Activated T-cell treated with anti-CD3 and anti-CD28 coated beads for 4 hours (primary cell): ENCODE measurements at places on chromosomes 11 and 22.

DNA sequence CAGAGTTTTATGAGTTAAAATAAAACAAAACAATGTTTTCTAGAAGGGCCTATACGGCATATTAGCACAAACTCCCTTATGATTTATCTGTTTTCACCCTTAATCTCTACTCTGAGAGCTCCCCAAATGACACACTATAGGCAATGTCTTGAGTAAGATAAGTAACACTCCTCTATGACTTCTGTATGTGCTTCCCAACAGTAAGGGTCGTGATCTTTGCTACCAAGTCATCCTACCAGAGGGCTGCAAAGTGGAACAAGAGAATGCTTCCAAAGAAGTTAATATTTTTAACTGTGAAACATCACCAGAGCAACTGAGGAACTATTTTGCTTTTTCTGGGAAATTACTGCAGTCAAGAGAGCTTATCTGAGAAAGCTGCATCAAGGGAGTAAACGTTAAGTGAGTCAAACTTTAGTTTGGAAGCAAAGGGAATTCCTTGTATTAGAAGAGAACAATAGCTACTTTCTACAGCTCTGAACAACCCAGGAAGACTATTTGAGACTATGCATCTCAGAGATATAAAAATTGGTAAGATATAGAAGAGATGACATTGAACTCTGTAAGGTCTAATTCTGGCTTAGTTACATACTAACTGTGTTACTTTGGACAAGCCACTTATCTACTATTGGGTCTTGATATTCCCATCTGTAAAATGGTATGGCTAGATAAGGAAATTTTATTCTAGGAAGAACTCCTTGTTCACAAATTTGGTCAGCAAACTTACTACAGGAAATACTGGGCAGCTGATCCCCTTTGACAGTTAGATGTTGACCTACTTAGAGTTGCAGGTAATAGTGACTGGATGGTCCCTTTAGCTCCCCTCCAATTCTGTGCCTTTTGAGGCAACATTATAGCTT, 43.7 kb upstream of the CCDC34 start:
- DNase-seq = no peak

DNA sequence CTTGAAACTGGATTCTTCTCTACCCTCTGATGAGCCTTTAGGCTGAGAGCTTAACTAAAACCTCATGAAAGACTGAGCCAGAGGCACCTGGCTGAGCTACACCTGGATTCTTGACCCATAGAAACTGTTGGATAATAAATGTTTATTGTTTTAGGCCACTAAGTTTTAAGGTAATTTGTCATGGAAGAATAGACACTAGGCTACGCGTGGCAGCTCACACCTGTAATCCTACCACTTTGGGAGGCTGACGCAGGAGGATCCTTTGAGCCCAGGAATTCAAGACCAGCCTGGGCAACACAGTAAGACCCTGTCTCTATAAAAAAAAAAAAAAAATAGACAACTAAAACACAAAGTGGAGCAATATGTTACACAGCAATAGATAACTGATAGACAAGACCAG, 29.2 kb upstream of the UPB1 start:
- no peak for DNase-seq

DNA sequence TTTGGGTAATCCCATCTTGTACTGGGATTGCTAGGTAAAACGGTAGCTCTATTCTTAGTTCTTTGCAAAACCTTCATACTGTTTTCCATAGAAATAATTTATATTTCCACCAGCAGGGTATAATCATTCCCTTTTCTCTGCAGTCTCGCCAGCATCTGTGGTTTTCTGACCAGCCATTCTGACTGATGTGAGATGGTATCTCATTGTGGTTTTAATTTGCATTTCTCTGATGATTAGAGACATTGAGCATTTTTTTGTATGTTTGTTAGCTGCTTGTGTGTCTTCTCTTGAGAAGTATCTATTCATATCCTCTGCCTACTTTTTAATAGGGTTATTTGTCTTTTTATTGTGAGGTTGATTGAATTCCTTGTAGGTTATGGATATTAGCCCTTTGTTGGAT, 220.9 kb downstream of the PGR start:
- DNase-seq = no peak

DNA sequence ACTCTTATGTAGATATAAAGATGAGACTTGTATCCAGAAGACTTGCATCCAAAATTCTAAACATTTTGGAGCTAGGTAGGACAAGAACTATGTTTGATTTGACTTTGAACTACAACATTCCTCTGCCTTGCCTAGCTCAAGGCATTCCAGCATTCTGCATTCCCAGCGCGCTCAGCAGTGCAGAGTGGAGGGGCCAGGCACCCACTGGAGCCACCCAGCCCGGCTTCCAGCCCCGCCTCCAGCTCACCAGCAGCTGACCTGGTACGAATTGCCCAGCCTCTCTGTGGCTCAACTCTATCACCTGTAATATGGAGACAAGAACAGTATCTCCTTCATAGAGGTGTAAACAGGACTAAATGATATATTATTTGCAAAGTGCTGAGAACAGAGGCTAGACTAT, 28.8 kb downstream of the PRDM10 start:
- DNase-seq = no peak

GRCh38 chr22:42930810-42931420, 73.8 kb upstream of the ARFGAP3 start:
- no peak for DNase-seq

- DNase-seq = no peak
These were observed 60.0 kb upstream of the NUP160 start for GRCh38 chr11:47908198-47908597.

DNA sequence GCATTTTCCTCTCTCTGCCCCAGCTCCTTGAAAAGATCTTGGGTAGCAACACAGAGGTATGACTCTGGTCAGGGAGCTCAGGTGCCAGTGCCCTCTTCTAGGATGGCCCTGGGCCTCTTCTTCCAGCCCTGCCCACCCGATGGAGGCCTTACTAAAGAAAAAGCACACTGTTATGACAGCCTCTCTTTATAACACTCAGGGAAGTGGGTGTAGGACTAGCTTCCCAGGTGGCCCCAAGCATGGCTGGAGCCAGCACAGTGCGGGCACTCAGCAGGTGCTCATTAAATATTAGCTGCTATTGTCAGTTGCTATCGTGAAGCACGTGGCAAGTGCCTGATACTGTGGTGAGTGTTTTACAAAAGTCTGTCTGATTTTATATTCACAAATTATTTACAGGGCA, 127.2 kb upstream of the B3GAT1 start:
- no peak for DNase-seq

- no peak for DNase-seq
These were observed 5.3 kb downstream of the ALDH3B1 start for GRCh38 chr11:68015467-68015866.

DNA sequence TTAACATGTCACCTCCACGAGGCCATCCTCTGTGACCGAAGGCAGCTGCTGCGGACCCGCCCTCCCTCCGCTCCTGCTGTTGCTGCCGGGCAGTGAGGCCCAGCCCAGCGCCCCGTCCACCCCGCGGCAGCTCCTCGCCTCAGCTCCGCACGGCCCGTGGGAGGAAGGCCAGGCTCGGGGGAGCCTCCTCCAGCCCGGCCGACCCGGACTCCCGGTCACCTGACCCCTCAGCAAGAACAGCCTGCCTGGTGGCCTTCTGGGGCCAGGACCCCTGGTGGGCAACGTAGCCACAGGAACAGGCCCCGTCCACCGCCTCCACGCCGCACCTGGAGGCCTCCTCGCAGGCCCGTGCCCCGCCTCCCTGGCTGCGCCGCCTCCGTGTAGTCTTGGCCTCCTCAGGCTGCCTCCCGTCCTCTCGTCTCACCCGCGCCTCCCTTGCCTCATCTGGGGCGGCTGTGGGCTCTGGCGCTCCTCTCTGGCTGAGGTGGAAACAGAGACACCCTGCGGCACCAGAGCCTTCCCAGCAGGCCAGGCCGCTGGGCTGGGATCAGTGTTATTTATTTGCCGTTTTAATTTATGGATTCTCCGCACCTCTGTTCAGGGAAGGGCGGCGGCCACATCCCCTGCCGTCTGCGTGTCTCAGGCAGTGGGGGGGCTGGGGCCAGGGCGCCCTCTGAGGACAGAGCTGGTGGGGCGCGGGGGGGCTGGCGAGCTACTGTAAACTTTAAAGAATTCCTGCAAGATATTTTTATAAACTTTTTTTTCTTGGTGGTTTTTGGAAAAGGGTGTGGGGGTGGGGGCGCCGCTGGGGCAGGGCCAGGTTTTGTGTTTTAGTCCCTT, 25.4 kb downstream of the MOB2 start:
- no peak for DNase-seq

- DNase-seq = no peak
These were observed 26.8 kb upstream of the WT1 start for GRCh38 chr11:32462011-32462690.

GRCh38 chr11:8810540-8811301, 100.3 kb upstream of the AKIP1 start:
- no peak for DNase-seq

DNA sequence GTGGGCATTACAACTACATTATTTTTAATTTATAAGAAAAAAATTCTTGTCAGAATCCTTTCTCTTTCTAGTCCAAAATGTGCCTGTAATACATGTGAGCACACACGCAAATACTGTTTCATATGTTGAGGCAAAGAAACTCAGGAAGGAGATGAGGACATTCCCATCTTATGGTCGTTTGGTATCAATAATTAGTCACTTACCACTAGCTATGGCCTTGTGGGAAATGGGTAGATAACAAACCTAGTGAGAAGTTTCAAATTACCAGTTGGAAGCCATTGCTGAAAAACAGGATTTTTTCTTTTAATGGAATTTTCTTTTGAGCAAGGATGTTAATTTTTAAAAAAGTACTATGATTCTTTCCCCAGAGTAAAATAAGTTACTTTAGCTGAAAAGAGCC, 25.7 kb downstream of the AMOTL1 start:
- DNase-seq = no peak

GRCh38 chr11:29629286-29629685, 387.5 kb downstream of the KCNA4 start:
- DNase-seq = no peak

DNA sequence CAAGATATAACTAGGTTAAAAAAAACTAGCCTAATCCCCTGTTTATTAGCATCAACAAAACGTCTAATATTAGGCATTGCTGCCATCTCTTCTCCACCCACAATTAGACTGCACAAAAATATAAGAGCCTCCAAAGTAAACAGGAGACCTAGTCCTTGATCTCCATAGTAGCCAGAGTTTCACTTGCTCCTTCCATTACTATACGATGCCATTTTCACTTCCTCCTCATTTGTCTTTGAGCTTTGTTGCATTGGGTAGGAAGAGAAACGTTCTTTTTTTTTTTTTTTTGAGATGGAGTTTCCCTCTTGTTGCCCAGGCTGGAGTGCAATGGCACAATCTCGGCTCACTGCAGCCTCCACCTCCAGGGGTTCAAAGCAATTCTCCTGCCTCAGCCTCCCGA, 42.3 kb upstream of the RDX start:
- DNase-seq = no peak
